ENCODE measurements at places on chromosomes 7 and 10.

- DNase-seq, result no peak
Observed at GRCh38 chr10:27482984-27483956, 20.8 kb upstream of the RAB18 start.

GRCh38 chr10:93751124-93751523, 6.6 kb upstream of the LGI1 start:
- DNase-seq, result no peak

DNA sequence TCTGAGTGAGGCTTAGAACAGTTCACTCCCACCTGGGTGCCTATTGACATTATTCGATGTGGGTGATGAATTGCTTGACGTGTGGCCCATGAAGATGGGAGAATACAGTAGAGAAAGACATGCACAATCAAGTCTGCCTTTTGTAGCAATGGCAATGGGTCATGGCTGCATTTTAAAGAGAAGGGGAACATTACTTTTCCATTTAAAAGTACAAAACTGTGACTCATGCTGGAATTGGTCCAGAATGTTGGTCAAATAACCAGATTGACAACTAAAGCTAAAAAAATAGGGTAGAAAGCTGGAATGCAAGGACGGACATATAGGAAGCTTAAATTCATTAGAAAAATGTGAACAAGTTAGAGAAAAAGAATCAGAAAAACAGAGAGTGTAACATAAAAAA, 104.1 kb upstream of the SLC25A13 start:
- peak; percentile 55 for DNase-seq

DNA sequence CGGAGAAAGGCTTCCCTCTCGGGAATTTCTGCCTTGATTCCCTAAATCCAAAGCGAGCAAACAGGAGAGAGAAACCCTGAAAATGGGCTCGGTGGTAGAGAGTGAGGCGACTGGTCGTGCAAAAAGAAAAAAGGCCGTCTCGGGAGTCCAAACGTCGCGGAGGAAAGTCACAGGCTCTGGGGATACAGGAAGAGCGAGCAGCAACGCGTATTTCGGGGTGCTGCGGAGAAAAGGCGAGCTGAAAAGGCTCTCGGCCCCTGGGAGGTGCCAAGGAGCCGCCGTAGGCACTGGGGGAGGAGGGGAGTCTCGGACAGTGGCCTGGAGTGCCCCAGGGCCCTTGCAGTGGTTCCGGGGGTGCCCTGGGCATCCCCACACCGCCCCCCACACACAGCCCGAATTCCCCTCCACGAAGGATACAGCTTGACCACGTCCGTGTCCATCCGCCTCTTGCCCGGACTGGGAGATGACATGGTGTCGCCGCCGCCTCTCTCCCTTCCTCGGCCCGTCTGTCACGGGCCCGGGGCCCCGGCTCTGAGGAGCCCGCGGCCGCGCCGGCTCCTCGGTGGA, 591 bp downstream of the UBE2H start:
- DNase-seq, result no peak

DNA sequence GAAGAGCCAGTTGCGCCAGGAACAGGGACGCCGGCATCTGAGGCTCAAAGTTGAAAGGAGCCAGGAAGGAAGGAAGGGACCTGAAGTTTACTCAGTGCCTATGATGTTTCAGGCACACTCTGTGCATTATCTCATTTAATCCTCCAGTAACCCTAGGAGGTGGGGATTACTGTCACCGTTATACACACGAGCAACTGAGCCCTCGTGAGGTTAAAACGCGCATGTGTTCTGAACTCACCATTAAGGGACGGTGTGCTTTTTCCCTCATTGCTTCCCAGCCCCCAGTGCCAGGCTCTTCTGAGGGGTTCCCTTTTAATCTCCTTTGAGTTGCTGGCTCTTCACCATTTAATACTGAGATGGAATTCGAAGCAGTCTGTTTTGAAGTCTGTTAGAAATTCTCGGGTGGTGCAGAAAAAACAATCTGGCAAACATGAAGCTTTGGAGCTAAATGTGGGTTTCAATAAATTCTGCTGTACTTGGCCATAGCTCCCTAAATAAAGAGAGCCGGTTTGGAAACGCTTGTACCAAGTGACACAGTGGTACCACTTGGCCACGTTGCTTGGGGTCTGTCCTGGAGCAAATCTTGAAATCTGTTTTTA, 102.2 kb downstream of the TAX1BP1 start:
- DNase-seq, result peak; percentile 66

DNA sequence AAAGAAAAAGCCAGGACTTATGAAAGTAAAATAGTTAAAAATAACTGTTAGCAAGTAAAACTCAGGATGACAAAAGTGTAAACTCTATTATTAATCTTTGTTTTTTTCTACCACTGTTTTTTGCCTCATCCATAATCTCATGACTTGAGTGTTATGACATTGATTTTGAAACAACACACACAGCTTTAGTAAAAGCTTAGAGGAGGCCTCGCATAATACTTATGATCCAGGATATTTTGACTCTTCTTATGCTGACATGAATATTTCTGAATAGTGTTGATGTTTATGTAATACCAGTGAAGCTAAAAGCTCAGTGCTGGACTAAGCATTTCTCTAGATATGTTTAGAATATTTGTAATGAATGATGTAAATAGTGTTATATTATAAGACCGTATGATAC, 10.5 kb downstream of the KAT6B start:
- DNase-seq, result no peak

DNA sequence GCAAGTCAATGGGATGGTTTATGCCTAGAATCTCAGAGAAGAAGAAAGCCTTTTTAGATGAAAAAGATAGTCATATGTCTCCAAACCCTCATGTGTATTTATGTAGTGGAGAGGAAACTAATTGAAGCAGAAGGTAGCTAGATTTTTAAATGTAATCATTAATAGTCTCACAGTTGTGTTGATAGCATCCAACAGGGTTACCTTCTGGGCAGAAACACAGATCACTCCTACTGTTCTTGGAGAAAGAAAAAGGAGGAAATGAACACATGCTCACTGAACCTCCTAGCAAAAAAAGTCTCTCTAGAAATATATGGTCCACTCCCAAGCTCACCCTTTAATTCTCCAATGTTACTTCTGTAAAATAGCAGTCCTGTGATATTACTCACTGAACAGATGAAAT, 777.2 kb upstream of the C7orf33 start:
- DNase-seq, result no peak

DNA sequence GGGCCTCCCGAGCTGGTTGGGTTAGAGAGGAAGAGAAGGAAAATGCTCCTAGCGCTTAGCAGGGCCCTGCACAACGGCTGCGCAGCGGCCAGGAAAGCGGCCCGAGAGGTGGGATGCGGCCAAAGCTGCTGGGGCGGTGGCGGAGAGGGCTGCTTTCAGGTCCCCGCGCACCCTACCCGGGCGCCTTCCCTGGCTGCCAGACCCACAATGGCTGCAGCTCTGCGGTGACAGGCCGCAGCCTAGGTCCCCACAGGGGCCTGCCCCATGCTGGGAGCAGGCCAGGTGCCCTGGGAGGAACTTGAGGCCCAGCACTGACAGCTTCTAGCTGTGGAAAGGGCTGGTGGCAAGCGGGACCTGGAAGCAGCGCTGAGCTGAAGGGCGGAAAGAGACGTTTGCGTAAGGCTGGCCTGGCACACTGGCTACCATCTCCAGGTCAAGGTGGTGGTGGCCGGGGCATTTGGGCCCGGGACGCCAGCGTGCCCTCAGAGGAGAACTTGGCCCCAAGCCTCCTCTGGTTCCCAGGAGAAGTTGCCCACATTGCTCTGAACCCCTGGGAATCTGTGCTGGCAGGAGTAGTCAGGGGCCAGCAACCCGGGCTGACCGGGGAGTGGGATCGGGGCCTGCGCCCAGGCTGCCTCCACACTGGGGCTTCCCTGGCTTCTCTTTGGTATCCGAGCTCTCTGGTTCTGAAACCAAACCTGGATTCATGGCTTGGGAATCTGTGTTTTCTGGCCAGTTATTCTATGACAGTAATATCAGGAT, 72.9 kb upstream of the ZNF804B start:
- DNase-seq, result no peak

DNA sequence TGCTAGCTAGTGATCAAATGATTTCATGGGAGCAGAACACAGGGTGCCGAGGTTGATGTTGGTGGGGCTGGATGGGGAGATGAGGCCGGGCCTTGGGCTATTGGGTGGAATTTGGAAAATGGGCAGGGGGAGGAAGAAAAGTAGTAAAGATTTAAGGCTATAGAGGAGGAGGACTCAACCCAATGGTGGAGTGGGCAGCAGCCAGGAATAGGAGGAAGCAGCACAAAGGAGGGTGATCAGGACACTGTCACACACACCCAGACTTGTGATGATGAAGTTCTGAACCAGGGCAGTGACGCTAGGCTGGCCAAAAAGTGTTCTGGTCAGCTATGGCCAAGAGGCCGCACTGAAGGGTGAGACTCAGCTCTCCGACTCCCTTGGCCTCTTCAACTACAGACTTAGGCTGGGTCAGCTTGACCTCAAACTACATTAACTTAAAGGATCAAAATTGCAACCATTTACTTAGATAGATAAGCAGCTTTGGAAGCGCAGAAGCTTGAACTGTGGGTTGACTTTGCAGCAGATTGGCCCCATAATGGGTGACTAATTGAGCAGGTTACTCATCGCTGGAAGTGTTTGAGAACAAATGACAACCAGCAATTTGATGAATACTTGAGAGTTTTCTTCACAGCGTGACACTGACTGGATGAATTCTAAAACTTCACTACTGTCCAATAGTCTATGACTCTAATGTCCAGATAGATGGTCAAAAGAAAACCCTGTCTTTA, 29.4 kb upstream of the GPR26 start:
- DNase-seq, result no peak

DNA sequence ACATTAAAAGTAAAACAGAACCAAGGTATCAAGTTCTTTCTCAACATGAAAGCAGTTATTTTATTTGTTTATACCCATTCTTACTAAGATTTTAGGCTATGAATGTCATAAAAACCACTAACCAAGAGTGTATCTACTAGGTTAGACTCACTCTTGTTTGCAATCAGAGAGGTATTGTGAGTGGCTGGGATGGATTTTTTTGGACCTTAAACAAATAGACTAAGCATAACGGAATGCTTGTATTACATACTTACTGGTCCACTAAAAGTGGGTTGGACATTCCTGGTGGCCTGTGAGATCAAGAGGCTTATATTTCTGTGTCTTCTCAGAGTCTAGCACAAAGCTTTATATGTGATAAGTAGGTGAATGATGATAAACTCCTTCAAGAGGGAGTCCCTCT, 32.6 kb upstream of the CBLL1 start:
- no peak for DNase-seq

- DNase-seq, result no peak
Observed at GRCh38 chr7:72465521-72465920, 53.4 kb upstream of the CALN1 start.

- no peak for DNase-seq
Observed at GRCh38 chr7:82339958-82340357, 103.6 kb downstream of the CACNA2D1 start.

DNA sequence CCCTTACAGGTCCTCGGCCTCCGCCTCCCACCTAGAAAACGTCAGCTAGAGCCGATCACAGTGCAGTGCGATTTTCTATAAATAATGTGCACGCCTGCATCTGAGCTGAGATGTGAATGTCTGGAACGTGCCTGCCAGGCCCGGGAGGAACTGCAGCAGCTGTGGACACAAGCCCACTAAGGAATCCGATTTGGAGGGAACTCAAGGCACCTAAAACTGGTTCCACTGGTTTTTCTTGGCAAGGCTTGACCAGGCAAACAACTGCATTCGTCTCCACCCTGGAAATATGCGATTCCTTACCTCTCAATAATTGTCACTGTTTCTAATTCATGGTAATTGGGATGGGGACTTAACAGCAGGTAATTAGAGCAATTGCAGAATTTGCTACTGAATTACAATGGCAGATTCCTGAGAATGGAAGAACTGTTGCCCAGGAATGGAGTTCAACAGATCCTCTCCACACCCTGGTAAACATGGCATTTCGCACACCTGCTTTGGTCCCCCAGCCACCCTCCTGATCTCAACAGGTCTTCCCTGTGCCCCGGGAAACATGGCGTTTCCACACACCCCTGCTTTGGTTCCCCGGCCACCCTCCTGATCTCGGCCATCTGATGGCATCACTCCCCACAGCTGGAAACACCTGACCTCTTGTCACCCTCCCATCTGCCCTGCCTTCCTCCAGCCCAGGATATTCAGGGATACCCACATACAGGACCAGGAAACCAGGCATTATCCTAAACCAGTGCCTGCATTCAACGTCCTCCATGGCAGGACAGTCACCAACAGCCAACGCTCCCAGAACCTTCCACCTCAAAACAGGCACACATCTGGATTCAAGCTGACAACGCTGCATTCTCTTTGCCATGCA, 76.0 kb downstream of the DIP2C start:
- DNase-seq, result no peak

DNA sequence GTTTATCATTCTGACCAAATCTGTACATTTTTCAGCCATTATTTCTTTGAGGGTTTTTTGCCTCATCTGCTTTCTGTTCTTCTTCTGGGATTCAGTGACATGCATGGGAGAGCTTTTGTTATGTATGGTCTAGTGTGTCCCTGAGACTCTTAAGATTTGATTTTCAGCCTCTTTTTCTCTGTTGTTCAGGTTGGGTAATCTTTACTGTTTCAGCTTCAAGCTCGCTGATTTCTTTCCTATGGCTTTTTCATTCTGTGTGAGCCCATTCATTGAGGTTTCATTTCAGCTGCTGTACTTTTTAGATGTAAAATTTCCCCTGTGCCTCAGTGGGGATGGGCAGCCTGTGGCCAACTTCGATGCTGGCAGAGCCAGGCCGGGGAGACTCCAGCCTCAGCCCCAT, 38.1 kb downstream of the FOXK1 start:
- no peak for DNase-seq

DNA sequence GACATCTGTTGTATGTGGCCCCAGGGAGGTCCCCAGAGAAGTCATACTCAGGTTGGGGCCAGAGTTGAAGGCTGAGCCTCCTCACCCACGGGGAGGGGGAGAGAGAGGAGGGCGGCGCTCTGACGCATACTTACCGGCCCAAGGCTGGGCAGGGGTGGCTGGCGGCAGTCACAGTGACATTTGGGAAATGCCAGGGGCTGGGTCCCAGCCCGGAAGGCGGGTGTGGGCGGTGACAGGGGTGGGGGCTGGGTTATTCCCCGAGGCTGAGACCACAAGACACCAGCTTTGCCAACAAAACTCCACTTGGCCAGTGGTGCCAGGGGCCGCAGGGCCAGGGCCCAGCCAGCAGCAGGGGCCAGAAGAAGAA, 41.1 kb downstream of the RASGEF1A start:
- DNase-seq, result no peak

DNA sequence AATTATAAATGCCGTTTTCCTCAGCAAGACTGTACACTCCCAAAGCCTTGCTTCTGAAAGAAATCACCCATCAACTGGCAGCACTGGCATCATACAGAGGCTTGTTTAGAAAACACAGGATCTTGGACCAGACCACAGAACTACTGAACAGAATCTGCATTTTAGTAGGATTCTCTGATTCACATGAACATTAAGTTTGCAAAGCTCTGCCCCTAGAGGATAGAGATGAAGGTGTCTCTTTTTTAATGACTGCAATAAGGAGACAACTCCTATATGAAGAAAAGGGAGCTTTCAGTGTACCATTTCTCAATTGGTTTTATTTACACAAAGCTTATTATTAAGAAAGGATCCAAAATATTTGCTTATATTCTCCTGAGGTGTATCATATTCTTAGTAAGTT, 172.7 kb downstream of the AGMO start:
- no peak for DNase-seq

- no peak for DNase-seq
Observed at GRCh38 chr7:148611692-148612091, 21.1 kb downstream of the C7orf33 start.

Measured in retinal pigment epithelial cell (primary cell).